ENCODE measurements at places on chromosomes 5 and 9.

- no peak for DNase-seq
These were observed 15.9 kb upstream of the CLINT1 start for GRCh38 chr5:157874861-157875260.

GRCh38 chr5:168893283-168893682 lies 314.1 kb upstream of the PANK3 start:
- no peak for DNase-seq

GRCh38 chr9:122785269-122785668 lies 3.5 kb upstream of the OR5C1 start:
- no peak for DNase-seq

DNA sequence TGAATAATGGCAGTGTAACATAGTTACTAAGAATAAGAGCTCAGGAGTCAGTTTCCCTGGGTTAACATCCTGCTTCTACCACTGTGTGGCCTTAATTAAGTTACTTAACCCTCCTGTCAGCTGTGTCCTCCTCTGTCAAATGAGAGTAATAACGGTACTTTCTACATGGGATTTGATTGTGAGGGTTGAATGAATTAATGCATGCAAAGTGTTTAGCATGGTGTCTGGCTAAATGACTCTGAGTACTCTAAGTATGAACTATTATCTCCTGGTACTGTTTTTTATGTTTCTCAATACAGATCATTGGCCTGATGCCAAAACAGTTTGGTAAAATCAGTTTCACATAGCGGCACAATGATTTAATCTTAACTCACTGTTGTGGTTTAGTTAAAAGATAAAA lies 19.6 kb downstream of the ZNF131 start:
- DNase-seq: no peak

DNA sequence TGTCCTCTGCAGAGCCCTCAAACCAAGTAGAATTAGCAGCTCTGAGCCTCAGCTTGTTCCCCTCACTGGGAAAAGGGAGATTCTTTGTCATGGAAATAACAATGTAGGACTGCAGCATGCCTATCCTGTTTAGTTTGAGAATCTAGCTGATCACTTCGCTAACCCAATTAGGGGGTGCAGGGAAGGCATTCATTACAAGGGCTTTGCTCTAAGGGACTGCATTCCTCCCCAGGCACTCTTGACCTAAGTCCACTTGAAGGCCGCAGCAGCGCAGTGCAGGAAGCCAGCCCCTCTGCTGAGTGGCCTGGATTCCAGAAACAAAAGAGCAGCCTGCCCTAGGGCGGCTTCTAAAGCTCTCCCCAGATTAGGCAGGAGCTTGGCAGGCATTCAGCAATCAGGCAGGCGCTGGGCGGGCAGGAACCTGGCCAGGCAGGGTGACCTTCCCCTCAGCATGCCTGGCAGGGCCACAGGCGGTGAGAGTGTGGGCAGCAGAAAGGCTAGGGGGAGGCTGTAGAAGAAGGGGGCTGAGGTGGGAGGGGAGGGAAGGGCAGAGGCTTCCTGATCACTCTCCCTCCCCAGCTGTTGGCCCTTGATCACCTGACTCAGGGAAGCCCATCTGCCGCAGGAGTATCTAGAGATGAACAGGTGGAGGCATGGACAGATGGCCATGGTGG lies 24.8 kb downstream of the CCNJL start:
- DNase-seq: no peak

GRCh38 chr9:76374783-76375559 lies 19.3 kb downstream of the RFK start:
- no peak for DNase-seq

- DNase-seq: no peak
These were observed 9.4 kb upstream of the LMX1B start for GRCh38 chr9:126604059-126605055.

DNA sequence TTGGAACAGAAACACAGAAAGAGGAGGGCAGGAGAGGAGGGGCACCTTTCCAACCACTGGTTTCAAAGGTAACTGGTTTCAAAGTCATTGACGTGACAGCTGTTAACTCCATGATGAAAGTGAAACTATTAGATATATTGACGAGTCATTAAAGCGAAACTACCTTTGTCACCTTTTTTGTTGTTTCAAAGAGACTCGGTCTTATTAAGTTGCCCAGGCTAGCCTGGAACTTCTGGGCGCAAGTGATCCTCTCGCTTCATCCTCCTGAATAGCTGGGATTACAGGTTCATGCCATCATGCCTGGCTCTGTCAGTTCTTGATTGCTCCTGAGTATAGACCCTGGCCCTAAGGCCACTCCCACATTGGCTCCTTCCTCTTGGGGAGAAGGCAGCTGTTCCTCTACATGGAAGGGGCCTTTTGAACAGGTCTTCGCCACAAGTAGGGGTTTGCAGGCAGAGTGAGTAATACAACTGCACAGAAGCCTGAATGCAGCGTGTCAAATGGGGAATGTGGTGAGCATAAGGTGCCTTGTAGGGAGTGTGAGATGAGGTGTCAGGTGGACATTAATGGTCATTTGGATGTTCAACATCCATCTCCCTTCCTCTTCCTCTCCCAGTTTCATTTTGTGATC lies 3.4 kb upstream of the F12 start:
- no peak for DNase-seq

- DNase-seq: no peak
These were observed 10.2 kb upstream of the SLC1A3 start for GRCh38 chr5:36596247-36596646.

All from cortex of kidney (tissue), 1 donor.